ENCODE measurements at places on chromosomes 16 and 17.

DNA sequence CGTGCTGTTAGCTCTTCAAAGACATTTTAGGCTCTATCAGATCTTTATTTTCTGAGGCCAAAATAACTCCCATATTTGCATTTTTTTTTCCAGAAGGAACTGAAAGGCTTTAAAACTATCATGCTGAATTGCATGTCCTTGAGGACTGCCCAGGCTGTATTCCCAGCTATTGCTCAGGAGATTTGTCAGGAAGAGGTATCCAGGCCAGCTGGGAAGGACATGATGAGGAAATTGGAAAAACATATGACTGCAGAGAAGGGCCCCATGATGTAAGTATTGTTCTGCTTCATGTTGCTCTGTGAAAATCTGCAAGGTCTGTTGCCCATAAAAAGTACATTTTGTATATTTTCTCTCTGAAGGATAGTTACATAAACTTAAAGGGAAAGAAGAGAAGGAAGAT, 5.7 kb downstream of the CDC6 start:
- DNase-seq: no peak

DNA sequence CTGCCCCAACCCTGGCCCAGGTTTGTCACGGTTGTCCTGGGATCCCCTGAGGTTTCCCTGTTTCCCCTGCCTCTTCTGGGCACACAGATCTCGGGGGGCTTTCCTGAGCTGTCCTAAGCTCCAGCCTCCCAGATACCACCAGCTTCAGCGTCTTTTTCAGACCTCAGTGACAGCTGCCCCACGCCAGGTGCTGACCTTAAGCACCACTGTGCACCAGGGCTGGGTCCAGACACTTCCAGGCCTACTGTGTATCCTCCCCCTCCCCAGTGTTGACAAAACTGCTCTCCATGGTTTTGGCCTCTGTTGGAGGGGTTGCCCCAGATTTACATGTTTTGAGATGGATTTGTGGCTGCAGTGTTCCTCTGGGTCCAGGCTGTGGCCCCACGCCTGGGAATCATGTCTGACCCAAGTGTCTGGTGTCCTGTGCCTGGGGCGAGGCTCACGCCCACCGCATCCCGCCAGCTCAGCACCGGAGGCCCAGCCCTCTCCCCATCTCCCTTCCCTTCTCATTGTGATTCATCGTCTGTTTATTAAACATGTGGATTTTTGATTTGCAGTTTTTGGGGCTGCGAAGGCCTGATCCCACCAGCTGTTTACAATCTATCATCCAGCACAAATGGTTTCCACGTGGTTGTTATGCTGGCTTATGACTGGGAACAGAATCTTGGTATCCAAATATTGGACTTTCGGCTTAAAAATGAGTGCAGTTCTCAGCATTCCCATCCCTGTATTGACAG, 82.1 kb downstream of the METRNL start:
- no peak for DNase-seq

DNA sequence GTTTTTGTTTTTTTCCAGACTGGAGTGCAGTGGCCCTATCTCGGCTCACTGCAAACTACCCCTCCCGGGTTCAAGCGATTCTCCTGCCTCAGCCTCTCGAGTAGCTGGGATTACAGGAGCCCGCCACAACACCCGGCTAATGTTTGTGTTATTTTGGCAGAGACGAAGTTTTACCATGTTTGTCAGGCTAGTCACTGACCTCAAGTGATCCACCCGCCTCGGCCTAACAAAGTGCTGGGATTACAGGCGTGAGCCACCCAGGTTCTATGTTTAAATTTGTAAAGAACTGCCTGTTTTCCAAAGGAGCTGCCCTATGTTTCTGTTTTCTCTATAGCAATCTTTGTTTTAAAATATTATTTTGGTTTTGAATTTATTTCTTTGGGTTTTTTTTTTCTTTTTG, 13.8 kb upstream of the C16orf87 start:
- no peak for DNase-seq

DNA sequence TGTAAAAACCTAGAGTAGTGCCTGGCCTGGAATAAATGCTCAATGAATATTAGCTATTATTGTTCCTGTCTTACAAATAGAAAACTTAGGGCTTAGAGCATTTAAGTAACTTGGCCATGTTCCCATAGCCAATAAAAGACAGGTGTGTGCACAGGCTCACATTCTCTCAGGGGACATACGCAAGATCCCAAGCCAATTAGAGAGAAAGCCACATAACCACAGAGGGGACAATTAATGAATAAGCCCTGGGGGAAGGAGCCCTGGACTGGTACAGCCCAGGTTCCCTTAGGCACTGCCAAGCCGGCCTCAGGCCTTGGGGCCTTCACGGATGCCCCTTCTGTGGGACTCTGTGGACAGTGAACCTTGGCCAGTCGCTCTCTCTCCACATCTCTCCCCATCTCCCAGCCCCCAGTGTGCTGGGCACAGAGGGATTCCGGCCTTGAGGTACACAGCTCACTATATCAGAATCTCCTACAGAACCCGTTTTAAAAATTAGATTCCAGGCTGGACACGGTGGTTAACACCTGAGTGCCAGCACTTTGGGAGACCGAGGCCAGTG, 27.3 kb upstream of the ABCC12 start:
- no peak for DNase-seq

DNA sequence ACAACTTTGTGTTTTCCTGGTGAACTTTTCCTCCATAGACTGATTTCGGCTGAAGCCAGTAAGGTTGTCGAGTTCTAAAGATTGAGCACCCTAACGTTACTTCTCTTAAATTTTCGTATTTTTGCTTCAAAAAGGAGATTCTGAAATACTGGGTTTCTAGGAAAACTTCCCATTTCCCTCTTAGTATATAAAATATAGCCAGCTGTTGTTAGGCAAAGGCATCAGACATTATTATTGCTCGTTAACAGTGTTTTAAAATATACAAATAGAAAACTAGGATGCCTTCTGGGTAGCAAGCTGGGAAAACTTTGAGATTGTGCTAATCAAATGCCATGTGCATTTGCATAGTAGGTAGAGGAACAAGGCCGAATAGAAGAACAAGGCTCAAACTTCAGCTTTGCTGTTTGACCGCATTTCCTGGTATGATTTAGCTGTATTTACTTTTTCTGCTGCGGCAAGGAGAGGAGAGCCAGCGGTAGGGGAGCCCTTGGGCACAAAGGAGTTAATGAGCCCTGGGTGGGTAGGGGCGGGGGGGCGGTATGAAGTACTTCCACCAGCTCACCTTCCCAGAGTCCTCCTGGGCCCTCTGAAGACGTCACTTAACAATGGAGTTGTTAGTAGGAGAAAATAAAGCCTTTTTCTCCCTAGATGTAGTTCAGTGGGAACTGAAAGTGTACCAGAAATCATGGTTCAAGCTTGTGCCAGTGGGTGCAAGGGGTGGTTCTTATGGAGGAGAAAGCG, 151.9 kb downstream of the MSI2 start:
- DNase-seq: no peak

GRCh38 chr17:19331134-19331533, 31.4 kb downstream of the B9D1 start:
- no peak for DNase-seq

DNA sequence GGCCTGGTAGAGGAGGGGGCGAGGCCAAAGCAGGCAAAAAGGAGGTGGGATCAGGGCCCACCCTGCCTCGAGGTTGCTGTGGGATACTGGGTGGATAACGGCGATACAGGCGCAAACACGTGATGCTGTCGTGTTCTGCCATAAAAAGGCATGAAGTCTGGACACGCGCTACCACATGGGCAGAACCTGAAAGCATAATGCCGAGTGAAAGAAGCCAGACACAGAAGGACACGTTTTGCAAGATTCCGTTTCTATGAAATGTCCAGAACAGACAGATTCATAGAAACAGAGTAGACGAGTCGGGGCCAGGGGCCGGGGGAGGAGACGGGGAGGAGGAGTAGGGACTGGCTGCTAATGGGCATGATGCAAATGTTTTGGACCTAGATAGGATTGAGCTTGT, 43.5 kb downstream of the ZDHHC7 start:
- DNase-seq: no peak

DNA sequence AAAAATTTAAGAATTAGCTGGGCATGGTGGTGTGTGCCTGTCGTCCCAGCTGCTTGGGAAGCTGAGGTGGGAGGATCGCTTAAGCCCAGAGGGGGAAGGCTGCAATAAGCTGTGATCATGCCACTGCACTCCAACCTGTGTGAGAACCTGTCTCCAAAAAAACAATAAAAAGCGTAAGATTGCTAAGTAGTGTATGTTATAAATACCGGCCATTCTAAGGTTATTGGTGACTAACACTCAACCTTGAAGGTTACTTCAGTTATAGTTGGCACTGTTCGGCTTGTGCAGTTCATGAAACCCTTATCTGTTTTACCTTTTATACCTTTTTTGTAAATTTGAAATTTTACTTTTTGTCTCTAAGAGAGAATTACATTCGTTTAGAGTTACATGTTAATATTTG, 44.0 kb downstream of the PAFAH1B1 start:
- no peak for DNase-seq

- no peak for DNase-seq
These were observed 180.9 kb downstream of the RPTOR start for GRCh38 chr17:80725517-80725916.

DNA sequence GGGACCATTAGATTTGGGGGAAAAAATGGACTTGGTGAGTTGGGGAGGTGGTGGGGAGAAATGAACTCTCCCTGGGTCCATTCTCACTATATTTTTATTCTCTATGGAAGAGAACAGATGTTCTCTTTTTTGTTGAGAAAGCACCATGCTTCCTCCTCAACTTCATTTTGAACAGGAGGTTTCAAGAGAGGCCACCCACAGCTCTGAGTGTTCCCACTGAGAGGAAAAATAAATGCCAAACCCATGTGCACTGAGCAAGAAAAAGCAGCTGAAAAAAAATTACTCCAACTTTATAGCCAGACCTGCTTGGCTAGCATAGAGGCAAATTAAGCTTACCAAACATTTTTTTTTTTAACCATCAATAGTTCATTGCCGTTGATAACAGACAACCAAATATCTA, 883.6 kb downstream of the KCNJ2 start:
- no peak for DNase-seq

GRCh38 chr16:13953501-13953900, 33.5 kb downstream of the ERCC4 start:
- DNase-seq: no peak

GRCh38 chr17:40343219-40344119, 21.1 kb downstream of the GJD3 start:
- no peak for DNase-seq

Measured in K562 (cell line).